NCI-H510A (cell line): ENCODE measurements at places on chromosomes 13 and 19.

DNA sequence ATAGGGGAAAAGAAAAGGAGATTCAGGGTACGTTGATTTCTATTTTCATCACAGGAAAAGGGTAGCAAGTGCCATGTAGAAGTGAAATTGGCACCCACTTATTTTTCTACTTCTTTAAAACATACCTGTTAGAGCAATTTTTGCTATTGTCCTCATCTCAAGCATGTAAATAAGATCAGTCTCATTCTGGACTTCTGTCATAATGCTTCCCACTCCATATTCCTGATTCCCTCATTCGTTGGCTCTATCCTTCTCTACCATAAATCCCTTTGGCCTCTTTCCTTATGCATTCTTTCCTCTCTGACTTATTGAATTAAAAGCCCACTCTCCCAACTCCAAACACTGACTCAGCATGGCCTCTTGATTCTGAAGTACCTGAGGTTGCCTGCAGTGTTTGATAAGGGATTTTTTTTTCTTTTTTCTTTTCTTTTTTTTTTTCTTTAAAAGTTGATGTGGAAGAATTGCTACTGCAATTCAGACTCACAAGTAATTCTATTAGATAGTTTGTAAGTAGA lies 465.7 kb downstream of the SLITRK6 start:
- no peak for DNase-seq

DNA sequence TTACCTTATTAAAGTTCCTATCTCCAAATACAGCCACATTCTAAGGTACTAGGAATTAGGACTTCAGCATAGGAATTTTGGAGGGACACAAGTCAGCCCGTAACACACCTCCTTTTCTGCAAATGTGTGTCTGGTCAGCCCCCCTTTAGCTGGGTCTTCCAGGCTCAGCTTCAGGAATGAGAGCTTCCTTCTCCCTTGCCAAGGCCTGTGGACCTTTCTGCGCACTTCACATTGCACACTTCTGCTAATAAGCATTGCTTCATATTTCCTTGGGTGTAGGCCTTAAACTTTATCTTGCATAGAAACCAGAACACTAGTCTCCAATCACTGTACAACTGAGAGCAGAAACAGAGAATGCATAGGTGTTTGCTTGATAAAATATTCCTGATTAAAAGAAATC lies 4.5 kb upstream of the STK24 start:
- no peak for DNase-seq

GRCh38 chr19:38736036-38736412 lies 8.2 kb downstream of the CAPN12 start:
- DNase-seq, result no peak

GRCh38 chr13:77800219-77800618 lies 102.7 kb downstream of the SLAIN1 start:
- DNase-seq, result no peak

GRCh38 chr13:42181381-42181953 lies 90.5 kb upstream of the AKAP11 start:
- DNase-seq, result no peak

DNA sequence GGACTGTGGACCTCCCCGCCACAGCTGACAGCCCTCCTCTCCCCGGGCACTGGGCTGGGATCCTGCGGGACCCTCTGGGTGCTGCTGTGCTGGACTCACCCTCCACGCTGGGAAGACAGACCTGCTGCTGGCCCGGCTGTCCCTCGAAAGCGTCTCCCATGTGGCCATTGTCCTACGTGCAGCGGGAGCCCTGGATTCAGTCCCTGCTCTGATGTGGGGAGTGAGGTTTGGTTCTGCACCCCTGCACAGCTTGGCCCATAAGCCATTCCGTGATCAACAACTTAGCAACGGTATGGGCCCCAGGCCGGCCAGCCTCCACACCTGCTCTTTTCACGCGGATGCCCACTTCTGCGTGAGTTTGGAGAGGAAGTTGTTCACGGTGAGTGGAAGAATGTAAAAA lies 195.2 kb downstream of the TEX29 start:
- no peak for DNase-seq

- DNase-seq, result no peak
Measured at GRCh38 chr13:52156724-52157261, 2.6 kb downstream of the NEK3 start.

GRCh38 chr13:20518660-20519100 lies 7.0 kb downstream of the CRYL1 start:
- no peak for DNase-seq

- DNase-seq, result no peak
Measured at GRCh38 chr19:4504891-4505569, 13.3 kb downstream of the PLIN4 start.

DNA sequence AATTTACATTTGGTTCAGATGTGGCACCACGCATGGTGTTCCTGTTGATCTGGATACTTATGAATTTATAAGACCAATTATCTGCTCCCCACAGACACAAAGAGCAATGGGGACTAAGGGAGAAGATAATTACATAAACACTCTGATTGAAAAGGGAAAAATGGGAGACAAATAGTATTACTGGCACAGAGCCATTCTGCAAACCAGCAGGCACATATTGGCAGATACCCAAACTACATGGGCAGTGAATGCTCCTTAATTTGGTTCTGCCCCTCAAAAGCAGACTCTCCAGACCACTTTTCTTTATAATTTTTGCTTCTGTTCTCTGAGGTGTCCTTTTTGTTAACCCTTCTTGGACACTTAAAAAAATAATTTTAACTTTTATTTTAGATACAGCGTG lies 1674.2 kb downstream of the PCDH9 start:
- DNase-seq, result no peak

GRCh38 chr13:51827254-51827653 lies 17.7 kb downstream of the TMEM272 start:
- DNase-seq, result no peak

DNA sequence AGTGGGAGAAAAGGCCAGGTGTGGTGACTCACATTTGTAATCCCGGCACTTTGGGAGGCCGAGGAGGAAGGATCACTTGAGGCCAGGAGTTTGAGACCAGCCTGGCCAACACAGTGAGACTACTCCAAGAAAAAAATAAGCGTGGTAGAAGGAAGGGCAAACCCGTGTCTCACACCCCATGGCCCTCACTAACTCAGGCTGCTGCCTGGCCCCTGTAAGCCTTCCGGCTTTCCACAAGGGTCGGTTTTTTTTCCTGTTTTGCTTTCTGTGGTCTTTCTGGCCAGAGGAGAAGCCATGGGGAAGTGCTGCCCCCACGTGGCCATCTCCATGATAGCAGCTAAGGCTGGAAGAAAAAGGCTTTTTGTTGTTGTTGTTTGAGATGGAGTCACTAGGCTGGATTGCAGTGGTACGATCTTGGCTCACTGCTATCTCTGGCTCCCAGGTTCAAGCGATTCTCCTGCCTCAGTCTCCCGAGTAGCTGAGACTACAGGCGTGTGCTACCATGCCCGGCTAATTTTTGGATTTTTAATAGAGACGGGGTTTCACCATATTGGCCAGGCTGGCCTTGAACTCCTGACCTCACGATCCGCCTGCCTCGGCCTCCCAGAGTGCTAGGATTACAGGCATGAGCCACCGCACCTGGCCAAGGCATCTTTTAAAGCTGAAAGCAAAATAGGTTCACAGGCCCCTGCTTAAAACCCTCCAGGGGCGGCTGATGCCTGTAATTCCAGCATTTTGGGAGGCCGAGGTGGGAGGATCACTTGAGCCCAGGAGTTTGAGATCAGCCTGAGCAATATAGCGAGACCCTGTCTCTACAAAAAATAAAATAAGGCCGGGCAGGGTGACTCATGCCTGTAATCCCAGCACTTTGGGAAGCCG lies 7.5 kb upstream of the ARHGEF18 start:
- DNase-seq, result no peak

DNA sequence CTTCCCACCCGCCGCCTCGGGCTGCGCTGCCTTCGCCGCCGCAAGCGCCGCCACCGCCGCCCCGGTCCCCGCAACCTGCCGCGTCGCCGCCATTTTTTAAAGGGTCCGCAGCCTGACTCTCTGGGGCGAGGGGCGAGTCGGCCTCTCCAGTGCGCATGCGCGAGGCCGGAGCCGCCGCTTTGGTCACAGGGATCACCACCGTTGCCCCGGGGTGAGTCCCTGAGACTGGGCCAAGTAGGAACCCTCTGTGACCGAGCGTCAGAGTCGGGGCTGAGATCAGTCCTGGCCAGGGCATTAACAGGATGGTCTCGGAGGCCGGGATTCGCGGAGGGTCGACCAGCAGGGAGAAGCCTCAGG lies 42.6 kb downstream of the ZNF146 start:
- DNase-seq, result no peak

- no peak for DNase-seq
Measured at GRCh38 chr13:41145136-41145908, 12.7 kb upstream of the KBTBD6 start.

- DNase-seq, result no peak
Measured at GRCh38 chr19:2550431-2551171, 74.7 kb downstream of the GADD45B start.

- DNase-seq, result peak; percentile 85
Measured at GRCh38 chr19:11694533-11695439, 44.0 kb downstream of the ZNF823 start.

- no peak for DNase-seq
Measured at GRCh38 chr13:48004201-48004600, 3.1 kb upstream of the SUCLA2 start.

- DNase-seq, result no peak
Measured at GRCh38 chr19:7924241-7924640, 1.7 kb downstream of the CTXN1 start.

DNA sequence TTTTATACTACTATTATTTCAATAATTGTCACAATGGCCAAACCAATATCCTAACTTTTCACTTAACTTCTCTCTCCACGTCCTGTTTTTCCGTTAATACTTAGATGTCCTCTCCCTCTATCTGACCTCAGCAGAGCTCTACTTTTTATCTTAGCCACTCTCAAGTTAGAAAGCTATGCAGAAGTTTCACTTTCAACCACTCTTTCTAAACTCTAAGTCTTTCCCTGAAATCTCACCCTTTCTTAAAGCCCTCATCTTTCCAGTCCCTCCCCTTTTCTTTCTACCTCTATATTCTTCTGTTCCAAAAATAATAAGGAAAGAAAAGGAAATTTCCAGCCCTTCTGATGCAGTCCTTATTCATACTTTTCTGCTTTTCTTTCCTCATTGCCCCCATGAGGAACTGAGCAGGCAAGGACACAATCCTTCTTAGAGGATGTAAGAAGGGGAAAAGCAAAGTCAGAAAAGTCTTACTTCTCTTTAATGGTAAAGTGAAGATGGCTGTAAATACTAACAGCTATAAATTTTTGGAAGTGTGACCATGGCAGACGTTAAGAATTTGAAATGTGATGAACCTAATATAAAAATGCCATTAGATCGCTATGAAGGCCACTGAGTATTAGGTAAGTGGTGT lies 23.0 kb downstream of the FAM216B start:
- DNase-seq, result no peak

DNA sequence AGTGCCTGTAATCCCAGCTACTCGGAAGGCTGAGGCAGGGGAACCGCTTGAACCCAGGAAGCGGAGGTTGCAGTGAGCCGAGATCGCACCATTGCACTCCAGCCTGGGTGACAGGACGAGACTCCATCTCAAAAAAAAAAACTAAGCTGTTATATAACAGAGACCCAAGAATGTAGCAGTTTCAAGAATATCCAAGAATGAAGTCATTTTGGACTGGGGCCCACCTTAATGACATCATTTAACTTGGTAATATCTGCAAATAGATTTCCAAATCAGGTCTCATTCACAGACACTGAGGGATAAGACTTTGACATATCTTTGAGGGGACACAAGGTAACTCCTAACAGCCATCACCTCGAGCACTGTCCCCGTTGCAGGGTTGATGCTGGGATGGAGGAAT lies 36.5 kb upstream of the MRI1 start:
- no peak for DNase-seq

DNA sequence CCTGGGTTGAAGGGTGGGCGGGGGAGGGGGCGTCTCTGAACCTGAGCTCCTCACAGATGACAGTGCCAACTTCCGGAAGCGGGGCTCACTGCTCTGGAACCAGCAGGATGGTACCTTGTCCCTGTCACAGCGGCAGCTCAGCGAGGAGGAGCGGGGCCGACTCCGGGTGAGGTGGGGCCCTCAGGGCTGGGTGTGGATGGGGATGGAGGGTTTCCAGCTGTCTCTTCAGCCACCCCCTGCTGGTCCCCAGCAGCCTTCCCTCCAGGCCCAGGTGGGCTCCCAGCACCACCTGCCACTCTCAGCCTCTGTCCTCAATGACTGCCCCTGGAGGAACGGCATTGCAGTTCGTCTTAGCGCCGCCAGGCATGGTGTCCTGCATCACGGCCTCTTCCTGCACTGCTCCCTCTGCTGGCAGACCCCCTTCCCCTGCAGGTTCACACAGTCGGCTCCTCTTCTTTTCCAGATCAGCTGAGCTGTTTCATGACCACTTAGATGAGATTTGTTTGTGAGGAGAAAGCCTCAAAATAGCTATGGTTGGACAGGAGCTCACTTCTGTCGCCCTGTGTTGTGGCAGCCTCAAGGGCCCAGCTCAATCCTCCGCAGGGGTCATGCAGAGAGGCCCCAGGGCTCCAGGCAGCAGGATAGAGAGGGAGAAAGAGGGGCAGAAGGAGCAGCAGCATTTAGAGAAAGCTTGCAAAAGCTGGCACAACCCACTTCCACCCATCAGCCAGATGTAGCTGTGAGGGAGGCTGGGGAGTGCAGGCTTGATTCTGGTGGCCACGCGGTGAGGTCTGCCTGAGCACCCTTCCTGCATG lies 2.5 kb upstream of the GARIN5A start:
- no peak for DNase-seq

- no peak for DNase-seq
Measured at GRCh38 chr19:17868669-17869068, 3.1 kb upstream of the SLC5A5 start.

- no peak for DNase-seq
Measured at GRCh38 chr19:8608941-8609278, 1.6 kb downstream of the ADAMTS10 start.

DNA sequence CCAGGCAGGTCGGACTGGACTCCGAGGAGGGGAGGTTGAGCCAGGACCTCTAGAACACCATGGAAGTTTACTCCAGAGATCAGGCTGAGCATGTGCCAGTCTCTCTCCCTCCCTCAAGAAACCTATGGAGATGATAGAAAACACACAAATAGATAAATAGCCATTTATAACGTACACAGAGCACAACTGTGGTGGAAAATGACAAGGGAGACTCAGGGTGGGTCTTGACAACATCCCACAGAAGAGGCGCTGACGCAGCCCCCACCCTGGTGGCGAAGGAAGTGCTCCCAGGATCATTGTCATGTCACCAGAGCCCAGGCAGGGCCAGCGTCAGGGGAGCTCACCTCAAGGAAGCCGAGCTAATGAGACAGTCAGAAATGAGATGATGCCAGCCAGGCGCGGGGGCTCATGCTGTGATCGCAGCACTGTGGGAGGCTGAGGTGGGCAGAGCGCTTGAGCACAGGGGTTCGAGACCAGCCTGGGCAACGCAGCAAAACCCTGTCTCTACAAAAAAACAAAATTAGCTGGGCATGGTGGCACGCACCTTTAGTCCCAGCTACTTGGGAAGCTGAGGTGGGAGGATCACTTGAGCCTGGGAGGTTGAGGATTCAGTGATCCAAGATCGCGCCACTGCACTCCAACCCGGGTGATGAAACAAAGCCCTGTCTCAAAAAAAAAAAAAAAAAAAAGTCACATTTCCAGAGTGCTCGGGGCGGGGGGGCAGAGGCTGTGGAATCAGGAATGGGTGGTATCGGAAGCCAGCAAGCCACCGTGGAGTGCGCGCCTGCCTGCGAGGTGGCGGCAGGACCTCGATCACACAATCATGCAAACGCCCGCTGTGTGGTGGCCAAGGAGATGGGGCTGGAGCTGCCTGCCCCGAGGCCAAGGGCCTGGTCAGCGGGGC lies 178.4 kb downstream of the KDM4B start:
- no peak for DNase-seq

- no peak for DNase-seq
Measured at GRCh38 chr13:75647126-75647784, 11.1 kb downstream of the LMO7 start.
